Testis (tissue), 5 donors: ENCODE measurements at places on chromosomes 2 and 18. TPM values are rescaled to one million over a fixed set of nuclear protein-coding genes. Genes with fewer than 3 reads are reported as not detected.

The ELOA2 gene
- 8.0 TPM for polyA plus RNA-seq

The CFAP210 gene
- 17.2 TPM for polyA plus RNA-seq

The SIX3 gene
- polyA plus RNA-seq, result 0.20 TPM

The DSG4 gene
- 0.83 TPM for polyA plus RNA-seq

The MAP3K19 gene
- 15.1 TPM for polyA plus RNA-seq

The PLCD4 gene
- polyA plus RNA-seq, result 13.9 TPM

The GKN1 gene
- not detected for polyA plus RNA-seq

The ANKMY1 gene
- 92.5 TPM for polyA plus RNA-seq

The PHLPP1 gene
- polyA plus RNA-seq, result 31.5 TPM

The SH3BP4 gene
- 33.3 TPM for polyA plus RNA-seq

The HEATR5B gene
- polyA plus RNA-seq, result 12.9 TPM

The CENPO gene
- polyA plus RNA-seq, result 41.2 TPM

The PTPRM gene
- 76.4 TPM for polyA plus RNA-seq

The NOL4 gene
- polyA plus RNA-seq, result 58.8 TPM

The UGT1A1 gene
- polyA plus RNA-seq, result 0.34 TPM
